T-helper 2 cell treated with Interferon-gamma antibody and Interleukin-4, amounts not matched to agents 5 μg/mL and 100 μg/mL, for 36 hours (primary cell): ENCODE measurements at places on chromosomes 3 and 15.

- DNase-seq: no peak
Observed at GRCh38 chr15:76199106-76200082, 111.9 kb downstream of the ETFA start.

- no peak for DNase-seq
Observed at GRCh38 chr15:29835301-29835700, 13.0 kb upstream of the TJP1 start.

DNA sequence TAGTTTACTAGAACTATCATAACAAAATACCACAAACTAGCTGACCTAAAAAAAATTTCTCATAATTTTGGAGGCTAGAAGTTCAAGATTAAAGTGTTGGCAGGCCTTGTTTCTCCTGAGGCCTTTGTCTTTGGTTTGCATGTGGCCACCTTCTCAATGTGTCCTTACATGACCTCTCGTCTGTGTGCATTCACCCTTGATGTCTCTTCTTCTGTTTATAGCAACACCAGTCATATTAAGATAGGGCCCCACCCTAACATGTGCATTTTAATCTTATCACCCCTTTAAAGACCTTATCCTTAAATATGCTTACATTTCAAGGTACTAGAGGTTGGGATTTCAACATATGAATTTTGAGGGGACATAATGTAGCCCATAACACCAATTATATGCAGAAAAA, 177.0 kb downstream of the ZBBX start:
- no peak for DNase-seq

GRCh38 chr3:98573181-98573728, 20.2 kb downstream of the CPOX start:
- DNase-seq: no peak

GRCh38 chr3:140408252-140408651, 269.6 kb upstream of the TRIM42 start:
- DNase-seq: no peak

- DNase-seq: no peak
Observed at GRCh38 chr3:13276438-13277195, 143.5 kb downstream of the NUP210 start.

DNA sequence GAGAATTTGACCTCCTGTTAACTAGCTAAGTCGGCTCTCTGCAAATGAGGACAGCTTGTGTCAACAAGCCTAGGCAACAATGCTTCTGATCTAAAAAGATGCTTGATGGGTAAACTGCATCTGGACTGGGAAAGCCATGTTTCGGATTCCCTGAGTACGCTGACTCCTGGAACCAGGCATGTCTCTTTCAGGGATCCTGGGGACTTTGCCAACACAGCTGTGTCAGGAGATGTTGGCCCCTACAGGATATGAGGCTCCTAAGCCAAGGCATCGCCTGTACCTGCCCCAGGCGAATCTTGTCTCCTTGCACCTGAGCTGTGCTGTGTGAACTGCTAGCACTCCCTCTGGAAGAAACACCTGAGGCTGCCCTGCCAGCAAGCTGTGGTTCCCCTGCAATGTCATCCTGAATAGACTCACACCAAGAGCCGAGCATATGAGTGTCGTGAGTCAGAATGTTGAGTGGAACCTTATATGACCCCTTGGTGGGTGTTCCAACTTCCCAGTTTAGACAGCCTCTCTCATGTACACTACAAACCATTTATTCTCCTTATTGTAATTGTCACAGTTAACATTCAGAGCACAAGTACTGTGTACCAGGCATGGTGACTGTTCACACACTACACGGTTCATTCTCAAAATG, 17.0 kb downstream of the EOGT start:
- DNase-seq: no peak

- no peak for DNase-seq
Observed at GRCh38 chr15:91473894-91474545, 374.0 kb downstream of the SV2B start.

- DNase-seq: peak; percentile 49
Observed at GRCh38 chr15:101641129-101641764, 10.9 kb downstream of the TM2D3 start.

DNA sequence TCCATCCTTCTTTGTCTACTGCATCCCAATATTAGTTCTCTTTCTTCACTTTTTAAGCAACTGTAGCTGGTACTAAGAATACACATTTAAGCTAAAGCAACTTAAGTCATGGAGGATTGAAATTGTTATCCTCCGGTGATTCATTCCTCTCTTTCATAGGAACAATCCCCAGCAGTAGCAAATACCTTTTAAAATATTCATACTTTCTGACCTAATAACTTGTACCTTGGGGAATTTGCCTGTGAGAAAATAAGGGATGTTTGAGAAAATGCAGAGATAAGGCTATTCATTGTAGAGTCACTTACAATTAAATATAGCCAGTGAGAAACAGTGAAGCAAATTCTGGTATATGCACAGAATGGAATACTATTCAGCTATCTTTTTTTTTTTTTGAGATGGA, 66.0 kb downstream of the VPS13C start:
- no peak for DNase-seq

- no peak for DNase-seq
Observed at GRCh38 chr15:61794881-61795280, 265.4 kb downstream of the VPS13C start.

GRCh38 chr3:30694148-30694547, 87.7 kb downstream of the TGFBR2 start:
- no peak for DNase-seq

DNA sequence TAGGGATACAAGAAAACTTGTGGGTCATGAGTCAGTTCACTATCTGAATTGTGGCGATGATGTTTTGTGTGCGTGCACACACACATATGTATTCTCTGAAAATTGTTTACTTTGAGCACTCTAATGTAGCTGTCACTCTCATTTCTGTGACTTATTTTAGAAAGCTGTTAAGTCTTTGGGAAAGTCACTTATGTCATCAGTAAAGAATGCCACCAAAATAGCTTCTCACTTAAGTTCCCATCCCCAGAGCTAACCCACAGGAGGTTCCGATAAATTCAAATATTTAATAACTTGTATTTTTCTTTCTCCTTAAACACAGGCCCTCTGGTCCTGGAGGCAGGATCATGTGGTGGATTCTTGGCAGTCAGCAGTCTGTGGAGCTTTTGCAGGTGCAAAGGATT, 138.3 kb downstream of the LRIG1 start:
- no peak for DNase-seq

GRCh38 chr3:111856501-111856900, 2.6 kb upstream of the PHLDB2 start:
- no peak for DNase-seq

GRCh38 chr3:52216585-52217408, 8.6 kb downstream of the TLR9 start:
- DNase-seq: peak; percentile 51

DNA sequence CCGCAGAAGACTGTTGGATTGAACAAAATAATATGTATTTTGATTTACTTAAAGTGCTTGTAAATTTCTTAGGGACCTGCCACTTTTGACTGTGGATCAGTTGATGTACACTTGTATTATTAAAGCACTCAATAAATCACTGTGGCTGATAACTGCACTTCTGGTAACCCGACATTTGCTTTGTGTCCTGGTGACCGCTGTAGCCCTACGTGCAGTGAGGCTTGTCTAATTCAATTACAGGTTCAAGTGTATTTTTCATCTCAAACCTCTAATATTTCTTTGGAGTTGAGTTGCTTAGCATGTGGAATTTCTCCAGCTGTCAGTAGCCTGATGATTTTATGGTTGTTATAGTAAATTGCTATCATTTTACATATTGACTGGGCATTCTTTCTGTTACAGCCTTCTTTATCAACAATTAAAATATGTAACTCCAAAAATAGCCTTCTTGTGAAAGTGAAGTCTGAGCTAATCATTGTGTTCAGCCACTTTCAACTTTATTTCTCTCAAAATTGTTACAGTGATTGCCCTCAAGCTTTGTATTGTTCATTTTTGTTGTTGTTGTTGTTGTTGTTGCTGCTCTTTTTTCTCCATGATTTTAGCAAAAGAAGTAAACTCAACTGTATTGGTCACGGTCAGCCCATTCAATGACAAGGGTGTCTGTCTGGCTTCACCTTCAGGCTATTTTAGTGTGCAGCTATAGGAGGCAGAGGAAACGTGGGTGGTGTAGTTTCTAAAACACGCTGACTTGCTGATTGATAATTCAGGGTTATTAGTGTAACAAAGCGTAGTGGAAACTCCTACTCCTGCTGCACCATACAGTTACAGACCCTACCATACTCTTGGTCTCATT, 215.1 kb upstream of the UBE2E1 start:
- DNase-seq: no peak

DNA sequence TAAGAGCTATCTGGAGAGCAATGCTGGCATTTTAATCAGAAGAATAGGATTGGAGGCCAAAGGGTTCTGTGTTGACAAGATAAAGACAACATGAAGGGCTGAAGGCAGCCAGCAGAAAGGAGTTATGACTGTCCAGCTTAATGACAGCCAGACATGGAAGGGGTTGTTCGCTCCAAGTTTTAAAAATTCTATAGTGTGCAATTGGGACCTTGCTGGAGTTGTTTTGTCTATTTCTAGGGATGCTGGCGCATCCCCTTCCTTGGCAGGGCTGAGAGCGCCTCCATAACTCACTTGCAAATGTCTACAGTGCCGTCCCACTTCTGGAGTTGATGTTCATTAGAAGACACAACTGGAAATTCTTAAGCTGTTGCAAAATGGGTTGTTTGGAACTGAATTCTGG, 200.7 kb downstream of the TLE3 start:
- DNase-seq: no peak

GRCh38 chr3:140216249-140216648, 281.3 kb downstream of the CLSTN2 start:
- DNase-seq: no peak

GRCh38 chr3:28556195-28556594, 207.6 kb upstream of the AZI2 start:
- no peak for DNase-seq

GRCh38 chr3:44612678-44613077, 12.2 kb upstream of the ZNF197 start:
- DNase-seq: no peak

- no peak for DNase-seq
Observed at GRCh38 chr3:52606373-52607085, 70.1 kb downstream of the UQCC5 start.

GRCh38 chr3:193744822-193745684, 152.0 kb downstream of the OPA1 start:
- DNase-seq: no peak

- no peak for DNase-seq
Observed at GRCh38 chr3:114310695-114311094, 16.9 kb downstream of the TIGIT start.

DNA sequence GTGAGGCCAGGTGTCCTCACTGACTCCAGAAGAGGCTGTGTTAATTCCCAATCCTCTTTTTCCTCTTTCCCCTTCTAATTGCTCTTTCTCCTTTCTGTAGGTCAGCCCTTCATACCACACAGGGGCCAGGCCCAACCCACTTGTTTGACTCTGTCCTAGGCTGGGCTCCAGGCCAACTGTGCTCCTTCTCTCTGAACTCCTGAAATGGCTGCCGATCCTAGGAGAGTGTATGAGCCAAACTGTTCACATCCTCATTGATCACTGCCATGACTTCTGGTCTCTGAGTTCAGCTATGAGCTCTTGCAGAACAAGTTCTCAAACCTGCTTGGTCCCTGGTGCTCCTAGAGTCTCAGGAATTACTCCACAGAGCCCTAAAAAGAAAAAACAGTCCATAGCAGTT, 145.1 kb downstream of the VGLL4 start:
- no peak for DNase-seq

- no peak for DNase-seq
Observed at GRCh38 chr3:37990527-37990926, at the start of gene VILL. Gene VILL, plus strand, starts transcription at chr3:37990786. Its CDS starts 2,887 bp downstream, at chr3:37993673.

- DNase-seq: no peak
Observed at GRCh38 chr3:17742880-17743657, 638 bp upstream of the TBC1D5 start.

DNA sequence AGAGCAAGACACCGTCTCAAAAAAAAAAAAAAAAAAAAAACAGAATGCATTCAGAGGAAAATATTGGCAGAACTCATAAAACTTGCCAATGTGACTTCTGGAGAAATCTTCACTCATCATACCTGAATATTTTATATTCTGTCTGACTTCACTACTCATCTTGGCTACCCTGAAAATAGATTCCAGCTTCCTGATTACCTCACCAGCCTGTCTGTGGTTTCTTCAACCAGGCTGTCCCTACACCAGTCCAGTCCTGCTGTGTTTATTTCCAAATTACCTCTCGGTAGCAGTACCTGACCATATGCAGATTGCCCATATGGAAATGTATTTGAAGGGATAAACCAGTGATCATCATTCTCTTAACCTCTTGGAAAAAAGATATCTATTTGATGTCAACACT, 9.3 kb upstream of the P3H2 start:
- no peak for DNase-seq

DNA sequence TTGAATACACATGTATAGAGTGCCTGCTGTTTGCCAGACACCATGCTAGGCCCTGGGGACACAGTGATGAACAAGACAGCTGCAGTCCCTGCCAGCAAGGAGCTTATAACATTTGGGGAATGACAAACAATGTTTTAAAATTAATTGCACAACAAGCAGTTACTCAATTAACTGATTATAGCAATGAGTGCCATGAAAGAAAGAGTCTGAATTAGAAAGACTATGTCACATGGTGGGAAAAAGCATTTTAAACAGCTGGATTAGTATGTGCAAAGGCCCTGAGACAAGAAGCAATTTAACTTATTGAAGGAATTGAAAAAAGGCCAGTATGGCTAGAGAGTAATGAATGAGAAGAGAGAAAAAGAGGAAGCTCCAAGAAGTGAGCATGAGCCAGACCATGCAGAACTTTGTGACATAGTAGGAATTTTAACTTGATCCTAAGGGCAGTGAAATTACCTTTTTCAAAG, 64.5 kb upstream of the PLXNA1 start:
- DNase-seq: no peak

GRCh38 chr3:173395073-173395411, 2.5 kb upstream of the NLGN1 start:
- DNase-seq: no peak

- DNase-seq: no peak
Observed at GRCh38 chr3:191412759-191413158, 48.2 kb upstream of the PYDC2 start.

GRCh38 chr3:188465311-188465710, 311.4 kb downstream of the LPP start:
- DNase-seq: no peak

- DNase-seq: no peak
Observed at GRCh38 chr15:68829068-68829467, 8.4 kb upstream of the ANP32A start.

DNA sequence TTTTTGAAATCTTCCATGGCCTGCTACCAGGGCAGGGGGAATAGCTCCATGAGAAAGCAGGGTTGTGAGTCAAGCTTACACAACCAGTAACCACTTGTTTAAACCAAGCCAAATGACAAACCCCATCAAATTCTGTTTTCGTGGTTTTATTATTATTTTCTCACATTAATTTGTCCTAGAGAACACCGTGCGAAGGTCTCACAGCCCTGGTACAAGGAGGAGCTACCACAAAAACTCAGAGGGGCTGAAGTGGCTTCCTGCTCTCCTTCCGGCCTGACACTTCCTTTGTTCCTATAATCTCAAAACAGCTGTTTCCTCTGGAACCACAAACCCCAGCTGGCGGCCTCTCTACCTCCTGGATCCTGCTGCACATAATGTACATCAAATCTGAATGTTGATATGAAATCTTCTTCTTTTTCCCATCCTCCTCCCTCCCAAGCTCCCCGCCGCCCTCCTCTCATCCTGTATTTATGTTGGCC, 375.9 kb downstream of the MCTP2 start:
- no peak for DNase-seq

GRCh38 chr3:142628801-142629200, 32.6 kb downstream of the PLS1 start:
- DNase-seq: no peak

- DNase-seq: no peak
Observed at GRCh38 chr3:71688121-71688520, 37.1 kb downstream of the EIF4E3 start.

- DNase-seq: no peak
Observed at GRCh38 chr3:117651246-117651645, 941.7 kb downstream of the TUSC7 start.
